ENCODE measurements at places on chromosomes 11 and 22. TPM values are rescaled to one million over a fixed set of nuclear protein-coding genes. Genes with fewer than 3 reads are reported as not detected.
A peak's percentile ranks its signal among the peaks of the same experiment; 100 is the strongest.

GRCh38 chr11:91497847-91498246 lies 726.8 kb upstream of the FAT3 start:
- no peak for DNase-seq

DNA sequence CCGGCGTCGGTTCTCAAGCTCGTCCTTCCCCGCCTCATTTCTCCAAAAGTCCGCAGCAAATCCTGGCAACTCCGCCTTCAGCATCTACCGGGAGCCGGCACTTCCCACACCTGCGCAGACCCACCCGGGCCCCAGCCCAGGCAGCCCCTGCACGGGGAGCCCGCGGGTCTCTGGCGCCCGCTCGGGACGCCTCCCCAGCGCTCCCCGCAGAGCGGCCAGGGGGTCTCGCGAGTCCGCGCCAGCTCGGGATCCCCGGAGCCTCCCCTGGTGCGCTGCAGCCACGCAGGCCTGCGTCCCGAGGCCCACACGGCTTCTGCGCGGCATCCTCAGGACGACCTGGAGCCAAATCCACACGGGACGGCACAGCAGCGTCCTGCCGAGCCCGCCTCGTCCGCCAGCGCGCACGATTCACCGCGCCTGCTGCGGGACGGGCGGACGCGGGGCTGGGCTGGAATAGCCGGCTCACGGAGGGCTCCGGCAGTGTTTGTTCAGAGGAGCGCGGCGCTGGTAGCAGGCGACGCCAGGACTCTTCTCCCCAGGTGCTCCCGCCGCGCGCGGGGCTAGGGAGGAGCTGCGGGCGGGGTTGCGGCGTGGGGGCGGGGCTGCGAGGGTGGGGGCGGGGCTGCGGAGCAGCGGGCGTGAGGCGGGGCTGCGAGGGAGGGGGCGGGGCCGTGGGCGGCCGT lies 816 bp upstream of the PHRF1 start:
- peak; percentile 83 for DNase-seq

Gene SCGB1A1
- not detected for total RNA-seq

DNA sequence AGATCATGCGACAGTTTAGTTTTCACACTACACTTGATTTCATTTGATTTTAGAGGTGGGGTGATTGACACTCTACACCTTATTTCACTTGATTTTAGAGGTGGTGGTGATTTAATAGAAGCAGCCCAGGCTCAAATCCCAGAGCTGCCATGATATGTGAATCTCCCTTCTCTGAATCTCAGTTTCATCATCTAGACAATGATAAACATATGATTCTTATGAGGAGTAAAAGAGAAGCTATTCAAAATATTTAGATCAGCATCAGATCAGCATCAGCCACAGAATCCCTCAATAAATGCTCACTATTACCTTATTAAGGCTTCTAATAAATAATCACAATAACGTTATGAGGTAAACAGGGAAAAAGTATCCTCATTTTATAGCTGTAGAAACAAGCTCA lies 98.8 kb downstream of the MSANTD4 start:
- DNase-seq, result no peak

GRCh38 chr11:7846003-7846402 lies 49.3 kb upstream of the OR5P2 start:
- DNase-seq, result no peak

DNA sequence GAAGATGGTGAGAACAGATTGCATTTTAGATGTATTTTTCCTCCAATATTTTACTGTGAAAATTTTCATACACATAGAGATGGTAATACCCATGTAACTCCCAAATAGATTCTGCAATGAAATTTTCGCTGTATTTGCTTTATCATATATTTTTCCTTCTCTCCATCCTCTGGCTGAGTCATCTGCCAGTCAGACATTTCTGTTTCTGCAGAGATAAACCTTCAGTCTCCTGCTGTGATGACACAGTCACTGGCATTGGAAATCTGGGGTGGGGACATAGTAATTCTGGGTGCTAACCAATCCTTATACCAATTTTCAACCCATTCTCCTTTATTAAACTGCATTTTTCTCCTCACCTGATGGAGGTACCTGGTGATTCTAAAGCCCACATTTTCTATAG lies 33.7 kb downstream of the SVIP start:
- no peak for DNase-seq

DNA sequence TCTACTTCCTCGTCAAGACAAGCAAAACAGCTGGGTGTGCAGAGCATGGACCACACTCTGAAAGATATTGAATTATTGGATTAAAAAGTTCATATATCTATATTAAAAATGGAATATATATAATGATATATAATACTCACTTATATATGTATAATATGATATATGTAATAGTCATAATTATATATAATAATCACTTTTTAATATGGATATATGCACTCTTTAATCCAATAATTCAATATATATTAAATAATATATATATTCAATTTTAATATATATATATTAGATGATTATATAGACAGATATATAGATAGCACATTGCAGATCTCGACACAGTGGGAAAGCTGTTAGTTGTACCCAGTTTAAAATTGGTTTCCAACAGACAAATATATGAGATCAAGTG lies 182.1 kb upstream of the CARD18 start:
- DNase-seq, result no peak

- no peak for DNase-seq
Measured at GRCh38 chr11:134372961-134373360, 39.1 kb downstream of the B3GAT1 start.

GRCh38 chr11:58330861-58331260 lies 28.0 kb downstream of the OR5B17 start:
- no peak for DNase-seq

DNA sequence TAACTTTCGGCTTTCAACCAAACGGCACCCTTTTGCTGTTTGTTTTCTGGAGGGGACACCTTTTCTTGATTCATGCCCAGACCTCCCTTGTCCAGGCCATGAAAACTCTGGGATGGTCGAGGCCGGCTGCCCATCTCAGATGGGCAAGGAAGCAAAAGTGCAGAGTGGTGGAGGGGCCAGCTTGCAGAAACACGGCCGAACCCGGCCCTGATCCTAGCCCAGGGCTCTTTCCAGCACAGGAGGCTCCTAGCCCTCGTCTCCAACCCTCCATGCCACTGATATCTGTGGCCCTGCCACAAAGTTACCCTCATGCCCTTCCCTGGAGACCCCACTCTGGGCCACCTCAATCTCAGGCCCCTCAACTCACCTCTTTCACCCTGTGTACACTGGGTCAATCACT lies 18.9 kb upstream of the SLC22A12 start:
- DNase-seq, result no peak

- no peak for DNase-seq
Measured at GRCh38 chr11:115363921-115364320, 140.3 kb downstream of the CADM1 start.

Gene SH3BP1
- total RNA-seq, result 30.0 TPM
